ENCODE measurements at places on chromosomes 7 and 10. TPM values are rescaled to one million over a fixed set of nuclear protein-coding genes. Genes with fewer than 3 reads are reported as not detected.
A peak's percentile ranks its signal among the peaks of the same experiment; 100 is the strongest.

The ITIH5 gene
- total RNA-seq: not detected

The FRMD4A gene
- 7.1 TPM for total RNA-seq

The STAG3 gene
- 21.1 TPM for total RNA-seq

The CALCR gene
- total RNA-seq: not detected

The TMEM176B gene
- total RNA-seq: not detected

The GARS1 gene
- 366 TPM for total RNA-seq

The CTTNBP2 gene
- total RNA-seq: not detected

The RBP4 gene
- not detected for total RNA-seq

The FMC1 gene
- 6.3 TPM for total RNA-seq

The CYP26C1 gene
- not detected for total RNA-seq

The SPDYE1 gene
- not detected for total RNA-seq

GRCh38 chr10:75018686-75019307 lies 92.7 kb upstream of the SAMD8 start:
- H3K4me3 ChIP-seq: no peak overlapping the region
- H3K36me3 ChIP-seq: peaks cover 8% of the 10 kb centered on the region
- no peaks in the 10 kb centered on the region for H3K27me3 ChIP-seq
- peak overlapping the region; percentile 54 for H3K27ac ChIP-seq
- peaks cover 26% of the 10 kb centered on the region for H3K4me1 ChIP-seq
- no peak for DNase-seq

GRCh38 chr7:28747404-28747803 lies 210.7 kb downstream of the TRIL start:
- no peak for DNase-seq
- H3K36me3 ChIP-seq: peaks cover 2% of the 10 kb centered on the region
- H3K4me3 ChIP-seq: no peak overlapping the region
- H3K4me1 ChIP-seq: peaks cover 5% of the 10 kb centered on the region
- H3K27me3 ChIP-seq: no peaks in the 10 kb centered on the region

GRCh38 chr7:132446260-132446659 lies 130.0 kb downstream of the PLXNA4 start:
- H3K4me3 ChIP-seq: no peak overlapping the region
- H3K4me1 ChIP-seq: peaks cover 34% of the 10 kb centered on the region
- DNase-seq: no peak
- no peak overlapping the region for H3K27ac ChIP-seq
- no peaks in the 10 kb centered on the region for H3K36me3 ChIP-seq

GRCh38 chr7:85529201-85529600 lies 342.3 kb upstream of the SEMA3D start:
- no peaks in the 10 kb centered on the region for H3K27me3 ChIP-seq
- H3K36me3 ChIP-seq: no peaks in the 10 kb centered on the region
- no peak overlapping the region for H3K4me3 ChIP-seq
- no peak overlapping the region for H3K27ac ChIP-seq

GRCh38 chr7:105297985-105298384 lies 90.7 kb downstream of the SRPK2 start:
- DNase-seq: no peak
- H3K36me3 ChIP-seq: peaks cover 26% of the 10 kb centered on the region
- peak overlapping the region; percentile 78 for H3K27ac ChIP-seq
- peaks cover 46% of the 10 kb centered on the region for H3K4me1 ChIP-seq
- no peaks in the 10 kb centered on the region for H3K27me3 ChIP-seq
- H3K4me3 ChIP-seq: no peak overlapping the region

DNA sequence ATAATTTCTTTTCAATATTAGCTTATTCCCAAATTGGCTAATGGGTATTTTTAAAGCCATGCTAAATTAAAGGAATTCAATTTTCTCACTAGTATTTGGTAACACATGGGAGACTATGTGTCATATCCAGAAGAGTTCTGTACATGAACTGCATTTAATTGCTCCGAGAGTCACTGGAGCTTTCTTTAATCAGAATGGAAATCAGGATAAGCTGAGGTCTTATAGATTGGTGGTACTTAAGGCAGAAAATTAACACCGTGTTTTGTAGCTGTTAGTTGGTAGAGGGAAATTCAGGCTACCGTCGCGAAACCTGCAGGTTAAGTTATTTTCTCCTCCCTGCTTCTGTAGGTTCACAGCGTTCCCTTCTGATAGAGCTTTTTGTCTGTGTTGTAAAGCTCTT lies at the start of gene WEE2:
Gene WEE2, plus strand, starts transcription at position 3 of the 400 bp plus-strand sequence. CDS start 406 bp downstream, outside the sequence.
- H3K4me3 ChIP-seq: no peak within 1 kb of the TSS
- H3K4me1 ChIP-seq: no peaks in the 10 kb centered on the region
- no peaks in the 10 kb centered on the region for H3K36me3 ChIP-seq
- DNase-seq: no peak
- H3K27ac ChIP-seq: no peak within 1 kb of the TSS

GRCh38 chr7:91325726-91326125 lies 61.5 kb downstream of the FZD1 start:
- no peaks in the 10 kb centered on the region for H3K36me3 ChIP-seq
- no peaks in the 10 kb centered on the region for H3K4me1 ChIP-seq
- peaks cover 8% of the 10 kb centered on the region for H3K27me3 ChIP-seq
- H3K4me3 ChIP-seq: no peak overlapping the region

- H3K4me3 ChIP-seq: no peak overlapping the region
- peaks cover 5% of the 10 kb centered on the region for H3K27me3 ChIP-seq
- no peaks in the 10 kb centered on the region for H3K36me3 ChIP-seq
- no peak overlapping the region for H3K27ac ChIP-seq
Measured at GRCh38 chr10:133191651-133192050, 31.6 kb downstream of the KNDC1 start.

GRCh38 chr10:51121861-51122260 lies 47.6 kb downstream of the PRKG1 start:
- no peaks in the 10 kb centered on the region for H3K27me3 ChIP-seq
- no peak overlapping the region for H3K27ac ChIP-seq
- H3K36me3 ChIP-seq: no peaks in the 10 kb centered on the region
- DNase-seq: no peak
- no peaks in the 10 kb centered on the region for H3K4me1 ChIP-seq
- no peak overlapping the region for H3K4me3 ChIP-seq

DNA sequence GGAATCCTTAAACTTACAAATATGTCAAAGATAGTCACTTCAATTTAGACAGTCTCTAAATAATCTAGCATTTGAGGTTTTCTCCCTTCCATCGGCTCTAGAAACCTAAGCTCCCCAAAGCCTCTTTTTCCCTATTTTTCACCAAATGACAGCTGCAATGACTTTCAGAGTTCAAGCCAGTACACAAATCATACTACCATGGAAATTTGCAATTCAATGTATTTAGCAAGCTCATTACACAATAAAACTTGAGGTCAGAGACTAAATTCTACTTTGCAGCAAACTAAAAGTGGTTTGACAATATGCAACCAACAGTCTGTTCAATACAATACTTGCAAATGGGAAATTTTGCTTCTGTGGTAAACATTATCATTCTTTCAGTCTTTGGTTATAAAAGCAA lies 80.3 kb downstream of the SKIDA1 start:
- H3K27ac ChIP-seq: no peak overlapping the region
- no peaks in the 10 kb centered on the region for H3K4me1 ChIP-seq
- H3K36me3 ChIP-seq: no peaks in the 10 kb centered on the region
- no peak overlapping the region for H3K4me3 ChIP-seq
- H3K27me3 ChIP-seq: no peaks in the 10 kb centered on the region

DNA sequence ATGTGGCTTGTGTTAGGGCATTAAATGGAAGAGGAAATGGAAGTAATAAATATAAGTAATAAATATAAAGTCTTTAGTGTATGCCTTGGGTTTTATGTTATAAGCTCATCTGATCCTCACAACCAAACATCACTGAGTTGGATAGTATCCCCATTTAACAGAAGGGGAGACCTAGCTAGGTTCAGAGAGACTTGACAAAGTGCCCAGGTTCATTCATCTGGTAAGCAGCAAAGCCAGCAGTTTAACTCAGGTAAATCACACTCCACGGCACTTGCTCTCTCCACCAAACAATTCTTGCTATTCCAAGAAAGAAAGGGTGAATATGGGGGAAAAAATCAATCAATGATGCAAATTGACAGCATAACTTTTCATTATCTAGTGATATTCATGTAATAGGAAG lies 167.3 kb downstream of the MAGI2 start:
- no peaks in the 10 kb centered on the region for H3K27me3 ChIP-seq
- no peaks in the 10 kb centered on the region for H3K36me3 ChIP-seq
- DNase-seq: no peak
- no peak overlapping the region for H3K27ac ChIP-seq
- no peaks in the 10 kb centered on the region for H3K4me1 ChIP-seq

GRCh38 chr10:131758062-131758938 lies 142.5 kb upstream of the PPP2R2D start:
- H3K27me3 ChIP-seq: peaks cover 13% of the 10 kb centered on the region
- no peak overlapping the region for H3K27ac ChIP-seq
- no peak for DNase-seq
- no peaks in the 10 kb centered on the region for H3K36me3 ChIP-seq
- no peaks in the 10 kb centered on the region for H3K4me1 ChIP-seq
- H3K4me3 ChIP-seq: no peak overlapping the region
